ENCODE measurements at places on chromosomes 4 and X.

- DNase-seq = no peak
Measured at GRCh38 chr4:162392946-162393345, 229.1 kb upstream of the FSTL5 start.

DNA sequence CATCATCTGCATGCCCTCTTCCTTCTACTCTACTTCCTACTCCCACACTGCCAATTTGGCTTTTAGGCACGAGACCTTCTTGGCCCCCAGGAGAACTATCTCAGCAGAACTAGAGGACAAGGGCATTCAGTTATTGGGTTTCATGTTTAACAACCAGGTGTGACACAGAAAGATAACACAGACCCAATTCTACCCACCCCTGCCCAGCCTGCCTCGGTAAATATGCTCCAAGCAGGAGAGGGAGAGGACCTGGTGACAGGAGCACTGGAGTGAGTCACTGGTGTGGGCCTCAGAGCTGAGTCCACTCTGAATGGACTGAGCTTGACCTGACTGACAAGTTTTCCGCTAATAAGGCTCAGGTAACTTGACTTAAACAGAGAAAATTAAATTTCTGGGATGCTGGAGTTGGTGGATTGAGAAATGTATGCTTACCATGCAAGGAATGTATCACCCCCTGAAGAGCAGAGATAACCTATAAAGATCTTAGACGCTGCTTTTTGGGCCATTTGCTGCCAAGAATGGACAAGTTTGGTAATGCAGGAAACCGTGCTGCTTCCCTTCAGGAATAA, 52.5 kb downstream of the CASP3 start:
- DNase-seq = no peak

- no peak for DNase-seq
Measured at GRCh38 chr4:134740290-134740689, 538.7 kb upstream of the PABPC4L start.

DNA sequence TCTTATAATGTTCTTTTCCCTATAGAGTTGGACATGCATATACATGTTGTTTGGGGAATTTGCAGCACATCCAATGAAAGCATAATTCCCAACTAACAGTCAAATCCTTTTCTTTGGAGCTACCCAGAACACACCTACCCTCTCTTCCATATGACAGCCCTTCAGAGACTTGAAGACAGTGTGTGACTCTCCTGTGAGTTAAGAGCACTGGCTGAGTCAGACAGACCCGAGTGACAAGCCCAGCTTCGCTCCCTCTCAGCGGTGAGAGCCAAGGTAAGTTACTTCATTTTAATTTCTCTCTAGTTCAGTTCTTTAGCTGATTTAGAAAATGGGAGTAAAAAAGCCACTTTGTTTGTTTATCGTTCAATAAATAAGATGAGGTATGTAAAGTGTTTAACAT, 86.3 kb downstream of the RTL9 start:
- no peak for DNase-seq

GRCh38 chr4:105139646-105140045, 7.0 kb upstream of the TET2 start:
- no peak for DNase-seq

DNA sequence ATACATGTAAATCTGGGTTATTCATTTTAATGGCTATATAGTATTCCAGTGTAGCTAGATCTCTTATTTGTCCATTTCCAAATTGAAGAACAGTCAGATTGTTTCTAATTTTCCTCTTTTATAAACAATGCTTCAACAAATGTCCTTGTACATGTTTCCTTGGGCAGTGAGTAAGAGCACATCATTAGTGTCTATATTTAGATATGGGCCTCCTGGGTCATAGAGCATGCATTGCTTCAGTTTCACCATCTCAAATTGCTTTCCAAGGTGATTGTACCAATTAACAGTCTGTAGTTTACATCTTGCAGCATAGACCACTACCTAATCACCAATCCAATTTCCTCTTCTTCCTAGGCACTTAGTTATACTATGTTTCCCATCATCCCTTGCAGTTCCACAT, 13.4 kb downstream of the PHKA2 start:
- no peak for DNase-seq

- no peak for DNase-seq
Measured at GRCh38 chr4:78706302-78706701, 69.8 kb upstream of the BMP2K start.

DNA sequence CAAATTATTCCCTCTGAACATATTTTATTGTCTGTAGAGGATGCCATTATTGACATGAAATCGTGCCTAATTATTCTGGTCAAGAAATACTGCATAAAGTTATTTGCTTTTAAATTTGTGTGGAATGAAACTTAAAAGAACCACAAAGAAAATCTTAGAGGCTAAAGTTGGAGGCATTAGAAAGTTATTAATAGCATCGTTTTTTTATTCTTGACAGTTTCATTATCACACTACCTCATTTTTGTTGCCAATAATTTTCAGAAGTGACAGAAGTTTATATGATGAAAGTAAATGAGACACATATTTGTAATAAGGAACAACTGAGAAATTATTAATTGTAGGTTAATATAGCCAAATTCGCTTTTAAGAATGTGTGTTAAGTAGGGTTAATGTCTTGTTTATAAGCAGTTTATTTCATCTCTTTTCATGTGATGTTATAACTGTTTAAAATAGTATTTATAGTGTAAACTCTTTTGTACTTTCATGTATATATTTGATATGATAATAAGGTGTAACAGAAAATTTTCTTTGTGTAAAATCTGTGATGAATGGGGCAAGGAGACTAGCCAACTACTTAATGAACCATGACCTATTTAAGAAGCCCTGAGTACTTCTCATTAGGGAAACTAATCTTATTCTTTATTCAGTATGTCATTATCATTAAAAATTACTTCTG, 54.5 kb upstream of the GRIA2 start:
- no peak for DNase-seq

- DNase-seq = no peak
Measured at GRCh38 chr4:150782311-150782710, 200.4 kb downstream of the MAB21L2 start.

DNA sequence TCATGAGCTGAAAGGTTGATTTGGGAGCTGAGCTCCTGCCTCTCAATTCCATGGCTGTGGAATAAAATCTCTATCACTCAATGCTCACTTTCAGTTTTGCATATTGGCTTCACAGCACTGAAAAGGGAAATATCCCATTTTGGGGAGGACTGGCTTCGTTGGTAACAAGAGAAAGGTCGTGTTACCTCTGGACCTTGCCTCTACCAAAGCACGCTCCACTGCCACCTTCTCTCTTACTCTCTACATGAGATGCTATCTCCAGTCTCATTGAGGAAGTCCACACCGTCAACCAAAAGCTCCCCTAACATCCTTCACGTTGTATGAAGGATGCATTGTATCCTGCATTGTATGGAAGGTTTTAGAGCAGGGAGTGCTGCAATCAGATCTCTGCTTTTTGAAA, 195.0 kb upstream of the LDB2 start:
- no peak for DNase-seq

Data from stimulated activated CD8-positive, alpha-beta memory T cell treated with anti-CD3 and anti-CD28 coated beads, Interleukin-4, amount 100 ng/mL, for 24 hours (primary cell).